ENCODE measurements at places on chromosomes 6 and 20.
A peak's percentile ranks its signal among the peaks of the same experiment; 100 is the strongest.

GRCh38 chr6:161073930-161074329 lies 82.4 kb downstream of the MAP3K4 start:
- DNase-seq = no peak

- no peak for DNase-seq
Measured at GRCh38 chr20:19934792-19935491, 82.2 kb upstream of the NAA20 start.

DNA sequence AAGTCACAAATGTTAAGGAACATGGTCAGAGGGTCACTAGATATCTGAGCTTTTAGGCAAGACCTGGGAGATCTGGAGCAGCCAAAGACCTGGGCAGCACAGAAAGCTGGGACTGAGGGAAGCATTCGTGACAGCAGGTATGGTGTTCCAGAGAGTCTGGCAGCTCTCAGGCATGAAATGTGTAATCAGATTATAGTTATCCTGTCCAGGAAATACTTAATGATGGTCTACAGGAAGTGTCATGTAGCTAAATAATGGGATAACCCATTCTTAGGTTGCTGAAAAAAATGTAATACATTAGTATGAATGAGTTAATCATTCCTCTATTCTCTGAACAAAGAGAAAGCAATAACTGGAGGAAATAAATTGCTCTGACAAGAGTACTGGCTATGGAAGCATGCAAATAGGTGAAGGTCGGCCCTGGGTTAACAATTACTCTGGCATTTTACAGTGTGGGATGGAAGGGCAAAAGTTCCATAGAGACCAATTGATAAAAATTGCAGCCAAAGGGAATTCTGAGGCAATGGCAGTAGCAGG lies 740.5 kb downstream of the CBLN4 start:
- DNase-seq = no peak

DNA sequence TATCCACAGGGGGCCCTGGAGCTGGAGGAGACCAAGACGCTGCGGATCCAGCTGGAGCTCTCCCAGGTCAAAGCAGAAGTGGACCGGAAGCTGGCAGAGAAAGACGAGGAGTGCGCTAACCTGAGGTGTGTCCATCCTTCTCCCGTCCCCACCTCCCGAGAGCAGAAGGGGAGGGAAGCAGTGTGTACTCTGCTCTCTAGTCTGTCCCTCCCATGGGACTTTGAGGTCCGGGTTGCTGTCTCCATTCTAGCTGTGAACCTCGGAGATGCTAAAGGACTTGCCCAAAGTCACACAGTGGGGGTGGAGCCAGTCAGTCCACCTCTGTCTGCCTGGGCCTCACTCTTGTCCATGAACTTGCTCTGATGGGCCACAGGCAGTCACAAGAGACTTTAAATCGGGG lies 44.1 kb downstream of the MYH7B start:
- DNase-seq = no peak

DNA sequence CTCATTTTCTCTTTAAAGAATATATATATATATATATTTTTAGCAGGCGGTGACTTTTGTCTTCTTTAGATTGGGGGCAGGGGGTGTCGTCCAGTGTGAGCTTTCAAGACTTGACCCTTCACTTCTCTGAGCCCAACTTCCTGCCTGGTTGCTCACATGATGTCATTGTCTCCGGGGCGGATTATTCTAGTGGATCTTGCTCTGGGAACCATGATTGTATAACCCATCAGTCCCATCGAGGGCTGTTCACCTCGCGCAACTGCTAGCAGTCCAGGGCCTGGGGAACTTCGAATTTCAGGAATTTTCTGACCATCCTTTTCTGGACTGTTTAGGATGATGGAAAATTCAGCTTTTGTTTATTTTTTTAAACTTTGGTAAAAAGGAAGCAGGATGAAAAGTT lies 1.0 kb downstream of the IGF2R start:
- peak; percentile 51 for DNase-seq

GRCh38 chr6:29319931-29320330 lies 18.4 kb downstream of the OR14J1 start:
- no peak for DNase-seq

DNA sequence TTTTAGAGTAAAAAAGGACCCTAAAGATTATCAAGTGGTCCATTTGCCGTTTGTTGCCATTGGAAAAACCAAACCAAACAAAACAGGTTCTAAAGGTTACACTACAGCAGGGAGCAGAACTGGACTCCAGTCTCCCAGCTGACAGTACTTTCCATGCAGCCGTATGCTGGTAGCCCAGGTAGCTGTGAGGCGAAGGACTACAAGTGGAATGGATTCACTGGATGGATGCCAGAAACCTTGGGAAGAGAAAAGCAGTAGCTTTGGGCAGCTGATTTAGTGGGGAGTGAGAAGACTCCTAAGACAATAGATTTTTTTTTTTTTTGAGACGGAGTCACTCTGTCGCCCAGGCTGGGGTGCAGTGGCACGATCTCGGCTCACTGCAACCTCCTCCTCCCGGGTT lies 88.3 kb downstream of the SASH1 start:
- no peak for DNase-seq

- DNase-seq = peak; percentile 51
Measured at GRCh38 chr6:36314221-36315014, 22.3 kb downstream of the BNIP5 start.

DNA sequence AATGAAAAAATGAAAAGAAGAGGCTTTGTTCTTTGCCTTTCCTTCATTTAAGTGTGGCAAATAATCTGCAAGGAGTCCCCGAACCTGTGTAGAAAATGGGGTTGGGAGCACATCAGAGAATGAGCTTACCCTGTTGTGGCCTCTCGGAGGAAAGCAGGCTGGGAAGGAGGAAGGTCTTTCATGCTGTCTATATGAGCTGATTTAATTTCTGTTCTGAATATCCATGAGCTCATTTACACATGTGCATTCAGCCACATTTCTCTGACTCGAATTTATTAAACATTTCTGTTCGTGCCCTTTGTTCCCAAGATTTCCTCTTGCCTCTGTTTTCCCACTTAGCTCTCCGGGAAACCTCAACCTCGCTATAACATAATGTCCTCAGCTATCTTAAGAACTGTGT lies 584.4 kb upstream of the CDH4 start:
- no peak for DNase-seq

- DNase-seq = no peak
Measured at GRCh38 chr6:53043581-53043980, 21.6 kb upstream of the FBXO9 start.

GRCh38 chr6:141211845-141212244 lies 920.9 kb upstream of the GJE1 start:
- no peak for DNase-seq

- DNase-seq = no peak
Measured at GRCh38 chr20:4169360-4170190, 154.2 kb upstream of the RNF24 start.

GRCh38 chr6:134502614-134503549 lies 185.0 kb upstream of the SGK1 start:
- no peak for DNase-seq

DNA sequence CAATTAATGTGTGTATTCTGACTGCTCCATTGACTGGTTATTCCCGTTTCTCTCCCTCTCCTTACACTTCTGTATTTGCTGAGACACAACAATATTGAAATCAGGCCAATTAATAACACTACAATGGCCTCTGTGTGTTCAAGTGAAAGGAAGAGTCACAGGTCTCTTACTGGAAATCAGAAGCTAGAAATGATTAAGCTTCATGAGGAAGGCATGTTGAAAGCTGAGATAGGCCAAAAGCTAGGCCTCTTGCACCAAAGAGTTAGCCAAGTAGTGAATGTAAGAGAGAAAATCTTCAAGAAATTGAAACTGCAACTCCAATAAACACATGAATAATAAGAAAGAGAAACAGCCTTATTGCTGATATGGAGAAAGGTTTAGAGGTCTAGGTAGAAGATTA lies 489.5 kb upstream of the CITED2 start:
- DNase-seq = no peak

- no peak for DNase-seq
Measured at GRCh38 chr20:22385602-22386305, 198.6 kb downstream of the FOXA2 start.

DNA sequence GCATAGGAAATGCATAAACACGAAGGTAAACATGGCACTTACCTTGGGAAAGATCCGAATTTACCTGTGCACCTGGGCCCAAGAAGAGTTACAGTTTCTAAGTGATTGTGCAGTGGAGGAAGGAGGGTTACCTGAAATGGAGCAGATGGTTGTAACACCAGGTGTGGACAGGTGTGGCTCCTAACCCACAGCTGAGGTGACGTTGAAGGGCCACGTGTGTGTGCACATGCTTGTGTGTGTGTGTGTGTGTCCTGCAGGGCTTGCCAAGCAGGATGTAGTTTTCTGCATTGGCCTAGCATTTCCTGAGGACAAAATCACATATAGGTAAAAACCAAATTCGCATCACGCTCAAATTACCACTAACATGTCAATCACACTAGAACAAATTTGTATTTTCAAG lies 240.8 kb downstream of the ANKRD60 start:
- DNase-seq = no peak

GRCh38 chr20:63502671-63503172 lies 3.8 kb upstream of the EEF1A2 start:
- DNase-seq = no peak

DNA sequence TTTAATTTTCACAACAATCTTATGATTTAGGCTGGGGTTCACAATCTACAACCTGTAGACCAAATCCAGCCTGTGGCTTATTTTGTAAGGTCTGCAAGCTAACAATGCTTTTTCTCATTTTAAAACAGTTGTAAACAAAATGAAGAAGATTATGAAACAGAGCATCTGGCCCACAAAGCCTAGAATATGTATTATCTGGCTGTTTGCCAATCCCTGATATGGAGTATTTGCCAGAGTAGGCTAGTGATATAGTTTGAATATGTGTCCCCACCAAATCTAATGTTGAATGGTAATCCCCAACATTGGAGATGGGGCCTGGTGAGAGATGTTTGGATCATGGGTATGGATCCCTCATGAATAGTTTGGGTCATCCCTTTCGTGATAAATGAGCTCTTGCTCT lies 201.8 kb downstream of the DHX35 start:
- no peak for DNase-seq

GRCh38 chr20:23335521-23335920 lies 15.1 kb upstream of the NXT1 start:
- no peak for DNase-seq

DNA sequence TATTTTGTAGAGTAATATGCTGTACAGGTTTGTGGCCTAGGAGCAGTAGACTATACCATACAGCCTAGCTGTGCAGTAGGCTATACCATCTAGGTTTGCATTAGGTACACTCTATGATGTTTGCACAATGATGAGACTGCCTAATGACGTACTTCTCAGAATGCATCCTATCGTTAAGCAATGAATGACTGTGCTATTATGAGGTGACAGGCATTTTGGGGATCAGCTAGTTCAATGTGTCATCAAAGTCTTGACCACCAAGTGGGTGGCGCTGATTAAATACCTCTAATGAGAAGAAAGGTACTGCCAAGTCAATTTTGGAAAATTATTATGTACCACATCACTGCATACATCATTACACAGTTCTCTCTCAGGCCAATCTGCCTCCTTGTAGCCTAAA lies 190.2 kb downstream of the BACH2 start:
- no peak for DNase-seq

DNA sequence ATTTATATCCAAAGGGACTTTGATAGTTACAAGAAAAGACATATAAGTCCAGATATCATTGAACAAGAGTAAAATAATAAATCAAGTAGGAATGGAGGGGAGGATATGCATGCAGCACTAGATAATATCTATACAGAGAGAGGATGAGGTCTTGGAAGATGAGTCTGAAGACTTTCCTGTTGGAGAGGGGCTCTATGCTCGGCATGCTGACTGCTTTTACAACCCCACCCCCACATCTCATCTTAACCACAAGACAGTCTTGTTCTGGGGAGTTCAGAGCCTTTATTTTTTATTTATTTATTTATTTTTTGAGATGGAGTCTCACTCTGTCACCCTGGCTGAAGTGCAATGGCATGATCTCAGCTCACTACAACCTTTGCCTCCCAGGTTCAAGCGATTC lies 48.4 kb upstream of the IER3 start:
- no peak for DNase-seq

DNA sequence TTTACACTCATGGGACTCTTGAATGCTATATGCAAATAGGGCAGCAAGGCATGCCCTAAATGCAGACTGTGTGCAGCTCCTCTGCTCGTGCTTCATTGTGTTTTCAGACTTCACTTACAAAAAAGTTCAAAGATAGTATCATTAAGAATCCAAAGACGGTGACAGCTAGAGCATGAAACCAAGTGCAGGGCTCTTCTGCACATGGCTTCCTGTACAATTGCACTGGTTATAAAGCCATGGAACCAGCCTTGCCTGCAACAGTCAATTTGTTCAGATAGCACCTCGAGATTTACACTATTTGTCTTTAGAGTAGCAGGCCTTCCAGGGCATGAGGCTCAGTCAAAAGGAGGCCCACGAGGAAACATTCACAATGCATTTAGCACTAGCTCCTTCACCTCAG lies 35.6 kb downstream of the RFPL4B start:
- DNase-seq = peak; percentile 37

- no peak for DNase-seq
Measured at GRCh38 chr6:96878143-96878542, 19.5 kb downstream of the NDUFAF4 start.

DNA sequence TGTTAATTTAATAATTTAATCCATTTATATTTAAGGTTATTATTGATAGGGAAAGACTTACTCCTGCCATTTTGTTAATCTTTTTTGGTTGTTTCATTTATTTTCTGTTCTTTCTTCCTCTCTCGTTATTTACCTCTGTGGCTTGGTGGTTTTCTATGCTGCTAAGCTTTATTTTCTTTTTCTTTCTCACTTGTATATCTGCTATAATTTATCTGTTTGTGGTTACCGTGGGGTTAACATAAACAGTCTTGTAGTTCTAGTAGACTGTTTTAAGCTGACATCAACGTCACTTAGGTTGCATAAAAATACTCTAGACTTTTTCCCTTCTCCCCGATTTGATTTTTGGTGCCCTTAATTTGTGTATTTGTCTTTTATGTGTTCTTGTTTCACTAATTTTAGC lies 381.3 kb upstream of the SPTLC3 start:
- DNase-seq = no peak

DNA sequence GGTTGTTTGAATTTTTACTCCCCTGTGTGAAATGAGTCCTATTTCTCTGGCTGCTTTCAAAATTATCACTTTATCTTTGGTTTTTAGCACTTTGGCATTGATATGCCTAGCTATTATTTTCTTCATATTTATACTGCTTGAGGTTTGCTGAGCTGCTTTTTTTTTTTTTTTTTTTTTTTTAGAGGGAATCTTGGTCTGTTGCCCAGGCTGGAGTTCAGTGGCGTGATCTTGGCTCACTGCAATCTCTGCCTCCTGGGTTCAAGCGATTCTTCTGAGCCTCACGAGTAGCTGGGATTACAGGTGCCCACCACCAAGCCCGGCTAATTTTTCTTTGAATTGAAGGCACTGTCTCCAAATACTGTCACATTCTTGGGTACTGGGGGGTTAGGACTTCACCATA lies 40.6 kb downstream of the STXBP5 start:
- DNase-seq = no peak

- no peak for DNase-seq
Measured at GRCh38 chr6:80942911-80943310, 809.6 kb downstream of the TENT5A start.

- DNase-seq = peak; percentile 81
Measured at GRCh38 chr6:12233693-12234571, 56.2 kb upstream of the EDN1 start.

All from NAMALWA (cell line).